ENCODE measurements at places on chromosomes 11 and 22. TPM values are rescaled to one million over a fixed set of nuclear protein-coding genes. Genes with fewer than 3 reads are reported as not detected.

Gene GPR83
- 0.30 TPM for polyA plus RNA-seq

Gene EIF1AD
- 32.6 TPM for polyA plus RNA-seq

Gene HBB
- not detected for polyA plus RNA-seq

Gene CDPF1
- 15.4 TPM for polyA plus RNA-seq

Gene INS
- not detected for polyA plus RNA-seq

Gene ART1
- not detected for polyA plus RNA-seq

Gene MCAT
- 20.8 TPM for polyA plus RNA-seq

Gene SEPTIN3
- polyA plus RNA-seq, result 39.7 TPM
